ENCODE measurements at places on chromosomes 4 and X. TPM values are rescaled to one million over a fixed set of nuclear protein-coding genes. Genes with fewer than 3 reads are reported as not detected.

DNA sequence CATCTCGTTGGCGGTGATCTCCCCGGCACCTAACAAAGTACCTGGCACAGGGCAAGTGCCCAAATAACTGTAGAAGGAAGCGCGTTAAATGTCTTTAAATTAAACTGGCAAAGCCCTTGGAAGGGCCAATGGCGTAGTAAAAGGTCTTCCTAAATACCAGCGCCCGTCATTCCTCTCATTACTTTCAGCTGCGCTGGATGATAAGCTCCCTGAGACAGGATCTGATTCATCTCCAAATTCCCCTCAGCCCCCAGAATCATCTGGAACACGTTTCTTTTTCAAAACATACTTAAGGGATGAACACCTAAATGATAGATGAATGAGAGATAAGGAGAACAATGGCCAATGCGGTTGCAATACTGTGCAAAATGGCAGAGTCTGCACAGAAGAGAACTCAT is 95.1 kb downstream of the AFAP1 start:
- H3K4me3 ChIP-seq: no peak overlapping the region
- H3K27ac ChIP-seq: no peak overlapping the region
- H3K36me3 ChIP-seq: peaks cover 14% of the 10 kb centered on the region
- no peak for DNase-seq

DNA sequence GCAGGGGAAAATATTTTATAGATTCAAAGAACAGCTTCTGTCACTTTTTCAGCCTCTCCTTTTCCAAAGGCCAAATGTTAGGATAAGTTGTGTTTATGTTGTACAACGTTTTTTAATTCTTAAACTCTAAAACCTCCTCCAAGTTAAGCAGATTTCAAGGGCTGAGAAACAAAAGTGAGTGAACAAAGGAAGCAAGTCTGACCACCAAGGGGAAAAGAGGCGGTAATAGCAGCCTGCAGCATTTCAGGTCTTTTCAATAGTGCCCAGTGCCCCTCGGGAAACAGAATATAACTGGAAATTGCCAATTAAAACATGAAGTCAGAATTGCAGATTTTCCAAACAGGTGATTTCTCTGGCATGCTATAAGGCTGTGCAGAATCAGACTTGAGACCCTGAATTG is 510.0 kb upstream of the HTR2C start:
- H3K36me3 ChIP-seq: no peaks in the 10 kb centered on the region
- no peak overlapping the region for H3K4me3 ChIP-seq
- H3K27ac ChIP-seq: no peak overlapping the region
- DNase-seq: no peak
- H3K4me1 ChIP-seq: no peaks in the 10 kb centered on the region

Gene CSAG1
- not detected for total RNA-seq

Gene TRIM60
- not detected for total RNA-seq

Data from activated naive CD4-positive, alpha-beta T cell treated with anti-CD3 and anti-CD28 coated beads for 36 hours (primary cell).